ENCODE measurements at places on chromosomes 11 and 22.

DNA sequence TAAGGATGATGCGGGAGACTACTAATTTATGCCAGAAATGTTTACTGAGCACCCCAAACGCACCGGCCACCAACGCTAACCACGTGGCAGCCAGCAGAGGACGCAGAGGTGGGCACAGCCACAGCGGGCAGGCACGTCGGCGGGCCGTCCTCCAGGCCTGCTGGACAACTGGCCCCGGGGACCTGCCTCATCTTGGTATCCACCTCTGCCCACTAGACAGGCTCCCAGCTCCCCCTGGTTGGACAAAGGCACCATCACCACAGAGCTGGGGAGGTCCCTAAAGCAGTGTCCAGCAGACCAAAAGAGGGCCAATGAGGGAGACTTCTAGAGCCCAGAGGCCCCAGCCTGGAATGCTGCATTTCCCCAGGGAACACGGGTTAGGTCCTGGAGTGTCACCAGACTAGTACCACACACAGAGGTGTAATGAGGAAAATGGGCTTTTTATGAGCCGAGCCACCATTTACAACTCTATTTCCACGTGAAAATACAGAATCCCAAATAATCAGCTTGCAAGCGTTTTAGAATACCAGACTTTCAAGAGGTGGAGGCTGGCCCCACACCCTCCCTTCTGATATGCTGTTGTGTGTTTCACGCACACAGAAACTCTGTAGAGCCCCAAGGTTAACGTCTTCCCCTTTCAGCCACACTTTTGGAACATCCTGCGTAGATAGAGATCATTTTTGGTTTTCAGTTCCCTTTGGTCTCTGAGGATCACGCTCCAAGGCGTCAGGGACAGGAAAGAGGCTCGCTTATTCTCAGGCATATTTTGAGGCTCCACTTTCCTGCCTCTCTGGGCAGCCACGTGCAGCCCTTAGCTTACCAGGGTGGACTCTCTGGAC, 23.7 kb upstream of the BID start:
- no peak for DNase-seq

DNA sequence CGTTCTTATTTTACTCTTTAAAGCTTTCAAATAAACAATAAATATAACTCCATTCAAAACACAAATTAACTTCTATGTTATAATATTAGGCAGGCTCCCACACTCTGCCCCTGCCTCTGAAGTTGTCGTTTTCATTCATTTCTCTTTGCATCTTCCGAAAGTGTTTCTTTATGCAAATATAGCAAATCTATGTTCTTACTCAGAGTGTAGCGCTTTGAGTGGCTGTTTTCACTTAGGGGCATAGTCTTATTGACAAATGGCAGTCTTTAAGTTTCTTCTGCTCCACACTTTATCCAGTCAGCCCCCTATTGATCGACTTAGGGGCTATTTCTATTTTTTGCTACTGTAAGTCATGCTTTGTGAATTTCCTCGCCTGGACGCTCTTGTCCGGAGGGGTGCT, 45.3 kb upstream of the RTL6 start:
- DNase-seq, result peak; percentile 2

GRCh38 chr11:108780119-108780518, 115.2 kb downstream of the DDX10 start:
- no peak for DNase-seq

DNA sequence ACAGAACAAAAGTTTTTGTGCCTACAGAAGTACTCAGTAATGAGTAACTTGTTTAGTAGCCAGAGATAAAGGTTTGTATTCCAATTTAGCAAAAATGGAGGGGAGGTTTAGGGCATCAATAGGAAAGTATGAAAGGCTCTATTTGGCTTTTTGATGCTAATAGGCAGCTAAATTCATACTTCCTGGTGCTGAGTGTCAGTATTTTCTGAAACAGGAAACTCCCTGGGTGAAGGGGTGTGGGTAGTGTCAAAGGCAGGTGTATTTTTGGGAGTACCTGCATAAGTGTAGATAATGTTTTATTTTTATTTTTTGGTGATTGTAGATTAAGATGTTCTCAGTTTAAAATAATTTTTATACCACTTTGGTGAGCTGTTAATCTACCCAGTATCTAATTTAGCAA, 29.3 kb upstream of the MMP7 start:
- no peak for DNase-seq

- peak; percentile 37 for DNase-seq
Measured at GRCh38 chr22:48784701-48785503, 1042.8 kb downstream of the BRD1 start.

GRCh38 chr22:46596819-46597218, 23.4 kb upstream of the GRAMD4 start:
- no peak for DNase-seq

- DNase-seq, result no peak
Measured at GRCh38 chr11:19435306-19435989, 194.7 kb upstream of the E2F8 start.

- no peak for DNase-seq
Measured at GRCh38 chr11:91686700-91687099, 537.9 kb upstream of the FAT3 start.

DNA sequence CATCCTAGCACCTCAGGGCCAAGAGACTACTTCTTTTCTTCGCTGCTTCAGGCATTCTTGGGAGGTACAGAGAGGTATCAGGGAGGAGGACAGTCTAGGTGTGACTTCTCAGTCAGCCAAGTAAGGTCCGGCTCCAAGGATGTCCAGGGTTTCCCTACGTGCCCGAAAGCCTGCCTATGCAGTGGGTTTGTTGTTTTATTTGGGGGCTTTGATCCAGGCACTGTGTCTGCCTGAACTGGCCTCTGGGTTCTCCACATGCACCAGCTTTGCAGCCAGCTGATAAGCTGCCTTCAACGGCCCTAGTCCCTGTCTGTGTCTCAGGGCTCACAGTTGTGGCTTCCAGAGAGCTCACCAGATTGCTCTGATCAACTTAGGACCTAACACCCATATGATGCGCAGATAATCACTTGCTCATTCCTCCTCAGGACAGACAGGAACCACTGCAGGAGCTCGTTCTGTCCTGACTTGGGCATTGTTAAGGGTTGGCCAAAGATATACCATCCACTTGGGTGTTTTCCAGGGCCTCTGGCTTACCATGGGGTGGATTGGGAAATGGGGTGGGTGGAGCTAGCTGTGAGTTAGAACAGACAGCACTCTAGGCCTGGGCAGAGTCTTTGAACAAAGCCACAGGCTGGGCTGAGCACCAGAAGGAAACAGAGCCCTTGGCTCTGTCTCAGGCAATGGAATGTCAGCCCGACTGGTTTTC, 45.5 kb upstream of the CRYBB3 start:
- no peak for DNase-seq

- DNase-seq, result no peak
Measured at GRCh38 chr11:118304227-118304567, 333 bp upstream of the CD3E start.

DNA sequence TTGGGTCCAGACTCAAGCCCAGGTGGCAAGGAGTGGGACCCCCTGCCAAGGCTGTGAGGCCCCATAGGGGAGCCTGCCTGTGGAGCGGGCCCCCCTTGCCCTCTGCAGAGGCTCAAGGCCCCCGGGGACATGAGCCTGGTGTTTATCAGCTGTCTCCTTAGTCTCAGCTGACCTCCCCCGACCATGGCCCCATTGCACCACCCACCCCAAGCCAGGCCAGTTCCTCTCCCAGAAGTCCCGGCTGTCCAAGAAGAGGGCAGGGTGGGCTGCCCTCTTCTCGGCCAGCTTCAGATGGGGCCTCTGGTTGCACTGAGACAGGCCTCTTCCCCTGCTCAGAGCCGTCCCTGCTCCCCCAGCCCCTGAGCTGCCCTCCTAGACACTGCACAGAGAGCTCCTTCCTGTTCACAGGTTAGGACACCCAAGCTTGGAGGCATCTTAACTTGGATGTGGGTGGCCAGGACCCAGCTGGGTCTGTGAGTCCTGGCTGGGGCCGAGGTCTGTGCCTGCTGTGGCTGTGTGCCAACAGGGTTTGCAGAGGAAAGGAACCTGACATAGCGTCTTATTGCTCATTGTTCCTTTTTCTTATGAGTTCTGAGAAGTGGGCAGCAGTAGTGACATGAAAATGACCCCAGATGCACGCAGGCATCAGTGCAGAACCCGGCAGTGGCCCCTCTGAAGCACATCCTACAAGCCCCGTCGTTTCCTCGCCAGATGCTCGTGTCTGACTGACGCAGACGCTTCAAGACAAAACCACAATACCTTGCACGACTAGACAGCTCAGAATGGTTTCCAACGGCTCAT, 5.4 kb downstream of the TRABD start:
- no peak for DNase-seq

- no peak for DNase-seq
Measured at GRCh38 chr11:73012121-73012863, 129.8 kb downstream of the FCHSD2 start.

- no peak for DNase-seq
Measured at GRCh38 chr11:27282806-27283205, 80.2 kb downstream of the CCDC34 start.

GRCh38 chr22:41949297-41949965, 2.5 kb upstream of the CENPM start:
- no peak for DNase-seq

- DNase-seq, result no peak
Measured at GRCh38 chr11:17408641-17409040, 20.2 kb upstream of the KCNJ11 start.

GRCh38 chr11:569158-569885, 6.9 kb upstream of the PHRF1 start:
- no peak for DNase-seq

- no peak for DNase-seq
Measured at GRCh38 chr11:90476442-90477007, 253.7 kb upstream of the CHORDC1 start.

- DNase-seq, result no peak
Measured at GRCh38 chr11:61539831-61540357, 31.3 kb downstream of the LRRC10B start.

- DNase-seq, result peak; percentile 69
Measured at GRCh38 chr11:45665206-45665932, at the start of gene CHST1. Gene CHST1 (minus strand): TSS chr11:45665622. CDS start chr11:45650923, 14,699 bp downstream.

DNA sequence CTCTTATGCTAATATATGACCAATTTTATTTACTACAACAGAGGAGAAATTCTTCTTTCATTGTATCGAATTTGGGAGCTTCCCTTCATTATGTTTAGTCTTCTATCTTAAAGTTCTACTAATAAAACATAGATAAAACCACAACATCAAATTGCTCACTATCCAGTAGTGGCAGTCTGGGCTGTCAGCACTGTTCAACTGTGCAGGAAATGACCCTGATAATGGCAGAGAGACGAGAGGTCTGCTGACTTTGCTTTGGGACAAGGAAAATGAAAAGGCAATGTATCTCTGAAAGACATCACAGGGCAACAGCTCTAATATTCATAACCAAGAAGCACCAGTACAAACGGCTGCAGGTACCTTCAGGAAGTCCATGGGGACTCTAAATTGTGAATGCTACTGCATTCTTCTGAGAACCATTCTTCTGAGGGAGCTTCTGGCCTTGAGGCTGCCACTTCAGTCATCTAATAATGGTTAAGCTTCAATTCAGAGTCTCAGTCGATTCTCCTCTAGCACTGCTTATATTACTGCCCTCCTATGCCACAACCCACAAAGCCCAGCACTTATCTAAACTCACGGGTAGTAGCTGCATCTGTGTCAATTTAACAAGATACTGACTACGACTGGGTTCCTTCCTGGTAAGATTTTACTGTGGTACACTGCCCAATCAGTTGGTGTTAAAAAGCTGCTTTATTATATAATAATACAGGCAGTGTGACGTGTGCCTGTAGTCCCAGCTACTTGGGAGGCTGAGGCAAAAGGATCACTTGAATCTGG, 44.2 kb downstream of the CKAP5 start:
- DNase-seq, result no peak

DNA sequence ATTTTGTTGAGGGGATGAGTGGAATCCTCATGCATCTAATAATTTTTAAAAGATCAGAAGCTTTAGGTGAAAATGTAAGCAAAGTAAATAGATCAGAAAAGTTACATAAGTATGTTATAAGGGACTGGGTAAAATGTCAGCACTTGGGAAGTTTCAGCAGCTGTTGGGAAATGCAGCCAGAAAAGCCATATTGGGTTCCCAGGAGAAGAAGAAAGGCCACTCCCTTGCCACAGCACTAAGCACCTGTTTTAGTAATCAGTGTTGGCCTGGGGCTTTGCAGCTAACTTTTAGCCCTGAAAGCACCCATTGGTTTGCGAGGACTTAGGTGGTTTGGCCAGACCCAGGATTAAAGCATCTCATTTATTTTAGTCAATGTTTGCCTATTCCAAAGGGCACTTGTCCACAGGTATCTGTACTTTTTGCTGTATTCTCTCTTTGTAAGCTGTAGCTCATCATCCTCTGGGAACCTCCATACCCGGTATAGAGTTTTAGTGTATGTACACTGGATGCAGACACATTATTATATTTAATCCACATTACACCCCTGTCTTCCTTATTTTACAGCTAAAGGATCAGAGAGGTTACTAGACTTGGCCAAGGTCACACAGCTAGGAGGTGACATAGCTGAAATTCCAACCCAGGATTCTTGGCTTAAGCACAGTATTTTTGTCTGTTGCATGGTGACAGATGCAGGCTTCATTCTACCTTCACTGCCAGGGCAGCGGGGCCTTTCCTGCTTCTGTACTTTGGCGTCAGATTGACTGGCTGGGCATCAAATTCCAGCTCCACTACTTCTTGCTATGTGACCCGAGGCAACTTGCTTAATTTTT, 127.7 kb upstream of the SESN3 start:
- DNase-seq, result no peak

DNA sequence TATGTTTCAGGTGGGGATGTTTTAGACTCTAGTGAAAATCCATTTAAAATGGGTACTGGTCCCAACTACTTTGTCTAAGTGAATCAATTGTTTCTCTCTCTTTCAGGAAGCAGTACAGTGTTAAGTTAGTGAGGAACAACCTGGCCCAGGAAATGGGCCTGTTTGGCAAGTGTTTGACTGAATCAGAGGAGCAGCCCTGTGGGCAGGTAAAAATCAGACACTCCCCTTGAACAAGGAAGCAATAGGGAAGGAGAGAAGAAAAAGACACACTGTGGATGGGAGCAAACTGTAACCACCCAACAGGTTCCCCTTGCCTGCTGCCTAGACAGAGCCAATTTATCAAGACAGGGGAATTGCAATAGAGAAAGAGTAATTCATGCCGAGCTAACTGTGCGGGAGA, 245.7 kb downstream of the C11orf87 start:
- no peak for DNase-seq

GRCh38 chr11:134275534-134276395, at the start of gene GLB1L3:
Gene GLB1L3 (plus strand): TSS chr11:134276379. CDS start chr11:134276741, 362 bp downstream.
- DNase-seq, result peak; percentile 72

- DNase-seq, result no peak
Measured at GRCh38 chr22:41975299-41976069, 6.2 kb downstream of the SEPTIN3 start.

DNA sequence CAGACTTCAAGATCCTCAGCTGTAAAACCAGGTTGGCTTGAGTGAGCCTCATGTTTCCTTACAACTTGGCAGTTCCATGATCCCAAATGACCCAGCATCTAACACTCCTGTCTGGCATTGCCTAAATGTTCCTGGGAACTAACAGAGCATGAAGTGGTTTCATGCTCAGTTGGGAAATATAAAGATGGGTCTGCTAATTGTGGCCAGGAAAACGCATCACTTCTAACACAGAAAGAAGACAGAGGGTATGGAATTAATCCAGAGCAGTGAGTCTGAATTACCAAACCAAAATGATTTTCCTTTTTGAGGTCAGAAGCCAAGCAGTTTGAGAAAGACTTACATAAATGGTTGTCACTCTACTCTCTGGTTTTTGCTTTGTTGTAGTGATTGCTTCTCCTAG, 60.5 kb upstream of the MMP13 start:
- DNase-seq, result no peak

- DNase-seq, result no peak
Measured at GRCh38 chr22:50497093-50497492, 10.4 kb downstream of the LMF2 start.

Data from ecto neural progenitor cell (in vitro differentiated cells).